ENCODE measurements at places on chromosomes 5 and 9.

GRCh38 chr9:33750307-33750838, 45.0 kb upstream of the PRSS3 start:
- DNase-seq: no peak

DNA sequence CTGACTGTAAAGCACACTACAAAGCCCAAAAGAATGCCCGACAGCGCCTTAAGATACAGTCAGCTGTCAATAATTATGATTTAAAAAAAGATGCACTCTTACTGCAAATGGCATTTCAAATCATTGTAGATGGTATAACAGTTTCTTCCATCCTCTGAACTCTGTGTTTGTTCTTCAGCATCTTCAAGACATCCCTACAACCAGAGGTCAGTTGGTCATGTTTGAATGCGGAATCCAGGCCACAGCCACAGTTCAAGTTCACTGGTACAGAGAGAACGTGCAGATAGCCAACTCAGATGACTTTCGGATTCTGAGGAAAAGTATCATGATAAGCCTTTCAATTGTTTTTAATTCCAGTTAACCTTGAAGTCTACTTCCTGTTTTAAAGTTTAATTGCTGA, 8.7 kb upstream of the MYOT start:
- DNase-seq: no peak

DNA sequence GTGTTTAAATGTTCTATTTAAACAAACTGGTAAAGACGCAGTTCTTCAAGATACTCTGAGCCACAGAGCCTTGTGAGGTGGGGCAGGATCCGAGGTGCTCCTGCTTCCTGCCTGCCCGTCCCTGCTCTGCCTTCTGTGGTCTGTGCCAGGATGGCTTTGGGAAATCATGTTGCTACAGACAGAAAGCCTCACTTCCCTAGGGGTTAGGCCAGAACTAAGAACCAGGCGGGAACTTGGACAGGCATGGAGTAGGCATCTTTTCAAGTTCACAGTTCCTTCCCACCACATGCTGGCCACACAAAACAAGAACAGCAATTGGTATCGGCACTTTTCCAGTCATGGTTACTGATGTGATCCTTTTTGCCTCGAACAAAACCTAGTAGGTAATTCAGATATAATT, 67.7 kb upstream of the SPOCK1 start:
- DNase-seq: no peak

- DNase-seq: no peak
These were observed 58.9 kb upstream of the COL15A1 start for GRCh38 chr9:98884849-98885248.

DNA sequence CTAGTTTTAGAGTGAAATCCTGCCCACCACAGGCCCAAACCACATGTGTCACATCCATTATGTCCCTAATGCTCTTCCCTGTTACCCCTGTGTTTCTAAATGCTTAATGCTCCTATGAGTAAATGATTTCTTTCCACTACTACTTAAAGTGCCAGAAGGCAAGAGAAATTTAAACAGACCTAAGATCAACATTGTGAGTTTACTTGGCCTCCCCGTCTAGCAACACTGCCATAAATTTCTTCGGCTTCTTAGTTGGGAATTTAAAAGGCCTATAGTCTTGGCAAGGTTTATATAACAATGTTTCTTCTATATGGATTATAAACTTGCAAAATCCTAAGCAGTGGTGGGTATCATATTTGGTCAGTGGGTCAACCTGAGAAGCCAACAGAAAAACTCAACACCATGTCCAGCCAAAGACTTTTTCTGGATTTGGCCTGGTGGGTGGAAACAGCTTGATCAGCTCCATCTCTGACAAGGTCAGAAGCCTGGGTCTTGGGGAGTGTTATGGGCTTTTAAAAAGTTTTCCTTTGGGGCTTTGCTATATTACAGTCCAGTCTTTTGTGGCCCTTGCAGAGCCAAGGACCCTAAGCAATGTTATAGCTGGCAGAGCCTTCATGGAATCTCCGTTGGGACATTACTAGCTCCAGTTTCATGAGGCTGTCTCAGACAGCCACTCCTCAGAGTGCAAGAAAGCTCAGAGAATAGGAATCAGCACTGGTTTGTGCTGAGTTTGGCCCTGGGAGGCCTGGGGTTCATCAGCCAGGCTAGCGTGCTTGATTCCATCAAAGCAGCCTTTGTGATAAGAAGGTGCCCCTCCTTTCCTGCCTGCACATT, 119.8 kb downstream of the PRDM6 start:
- DNase-seq: no peak

DNA sequence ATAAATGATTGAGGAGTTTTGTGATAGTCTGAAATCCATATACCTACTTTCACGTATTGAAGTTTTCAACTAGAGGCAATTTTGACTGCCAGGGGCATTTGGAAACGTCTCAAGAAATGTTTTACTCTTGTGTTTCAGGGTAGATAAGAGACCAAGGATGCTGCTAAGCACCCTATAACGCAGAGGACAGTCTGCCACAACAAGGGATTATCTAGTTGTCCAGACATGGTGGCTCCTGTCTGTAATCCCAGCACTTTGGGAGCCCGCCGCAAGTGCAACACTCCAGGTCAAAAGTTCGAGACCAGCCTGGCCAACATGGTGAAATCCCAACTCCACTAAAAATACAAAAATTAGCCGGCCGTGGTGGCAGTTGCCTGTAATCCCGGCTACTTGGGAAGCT, 133.7 kb upstream of the CCNG1 start:
- DNase-seq: no peak

GRCh38 chr5:61933787-61934626, 372.0 kb upstream of the KIF2A start:
- no peak for DNase-seq

DNA sequence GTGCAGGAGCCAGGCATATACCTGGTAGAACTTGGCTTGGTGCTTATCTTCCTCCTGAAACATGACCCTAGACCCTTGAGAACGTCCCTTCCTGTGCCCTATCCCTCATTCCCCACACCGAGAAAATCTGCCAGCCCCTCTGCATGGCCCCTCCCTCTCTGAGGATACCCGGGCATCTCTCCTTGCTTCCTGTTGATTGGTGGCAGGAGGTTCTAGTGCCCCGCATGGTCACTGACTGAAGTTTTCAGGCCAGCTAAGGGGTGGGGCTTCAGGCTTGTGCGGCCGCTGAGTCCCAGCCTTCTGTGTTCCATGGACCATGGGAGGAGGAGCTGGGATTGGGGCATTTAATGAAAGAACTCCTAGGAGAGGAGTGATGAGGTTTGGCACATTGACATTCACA, 22.8 kb downstream of the IGIP start:
- DNase-seq: no peak

DNA sequence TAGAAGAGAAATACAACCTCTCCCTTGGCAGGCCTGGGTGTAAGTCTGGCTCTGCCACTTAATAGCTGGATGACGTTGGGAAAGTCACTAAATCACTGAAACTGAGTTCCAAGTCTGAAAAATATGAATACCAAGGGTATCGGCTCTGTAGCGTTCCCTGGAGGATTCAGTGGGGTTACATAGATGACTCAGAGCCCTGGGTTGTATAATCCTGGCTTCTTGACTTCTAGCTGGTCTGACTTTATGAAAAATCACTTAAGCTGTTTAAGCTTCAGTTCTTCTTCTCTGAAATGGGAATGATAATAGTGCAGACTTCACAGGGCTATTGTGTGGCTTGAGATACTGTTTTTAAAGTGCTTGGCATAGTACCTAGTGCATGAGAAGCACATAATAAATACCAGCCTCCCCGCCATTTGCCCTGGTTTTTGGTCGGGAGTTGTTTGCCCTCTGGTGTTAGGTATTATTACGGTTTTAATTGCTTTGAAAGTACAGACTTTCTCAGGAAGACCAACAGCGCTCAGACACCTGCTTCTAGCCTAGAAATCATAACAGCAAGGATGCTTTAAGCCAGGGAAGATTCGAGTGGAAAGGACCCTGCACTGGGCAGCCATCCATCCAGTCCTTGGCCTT, 43.0 kb downstream of the CYFIP2 start:
- no peak for DNase-seq

DNA sequence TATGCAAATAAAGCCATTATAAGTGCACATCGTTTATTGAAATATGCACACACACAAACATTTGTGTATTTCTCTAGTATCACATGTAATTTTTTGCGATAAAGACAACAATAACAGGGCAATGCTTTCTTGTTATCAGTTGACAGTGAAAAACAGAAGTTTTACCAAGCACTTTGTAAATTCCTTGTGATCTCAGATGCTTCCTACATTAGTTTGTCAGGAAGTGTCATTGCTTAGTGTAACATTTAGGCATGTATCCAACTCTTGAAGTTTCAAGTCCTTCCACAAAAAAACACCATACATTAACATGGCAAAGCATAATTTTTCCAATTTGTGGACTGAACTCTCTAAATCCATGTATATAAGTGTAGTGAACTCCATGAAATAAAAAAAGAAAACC, 46.4 kb downstream of the MOCS2 start:
- DNase-seq: no peak

DNA sequence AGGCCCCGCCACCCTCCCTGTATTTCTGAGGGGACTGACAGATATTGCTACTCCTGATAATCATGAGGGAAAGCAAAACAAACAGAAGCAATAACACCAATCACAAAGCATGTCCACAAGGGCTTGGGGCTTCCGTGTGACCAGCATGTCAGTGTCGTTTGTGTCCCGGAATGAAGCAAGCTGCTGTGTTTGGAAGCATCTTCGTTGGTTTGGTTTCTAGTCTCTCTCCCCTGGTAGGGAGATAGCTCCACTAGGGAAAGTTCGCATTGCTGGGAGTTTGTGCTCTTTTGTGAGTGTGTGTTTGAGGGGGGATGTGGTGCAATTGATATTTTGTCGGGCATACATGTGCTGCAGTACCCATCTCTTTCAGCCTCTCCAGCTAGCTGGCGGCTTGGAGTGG, 1.4 kb downstream of the GRIA1 start:
- no peak for DNase-seq

DNA sequence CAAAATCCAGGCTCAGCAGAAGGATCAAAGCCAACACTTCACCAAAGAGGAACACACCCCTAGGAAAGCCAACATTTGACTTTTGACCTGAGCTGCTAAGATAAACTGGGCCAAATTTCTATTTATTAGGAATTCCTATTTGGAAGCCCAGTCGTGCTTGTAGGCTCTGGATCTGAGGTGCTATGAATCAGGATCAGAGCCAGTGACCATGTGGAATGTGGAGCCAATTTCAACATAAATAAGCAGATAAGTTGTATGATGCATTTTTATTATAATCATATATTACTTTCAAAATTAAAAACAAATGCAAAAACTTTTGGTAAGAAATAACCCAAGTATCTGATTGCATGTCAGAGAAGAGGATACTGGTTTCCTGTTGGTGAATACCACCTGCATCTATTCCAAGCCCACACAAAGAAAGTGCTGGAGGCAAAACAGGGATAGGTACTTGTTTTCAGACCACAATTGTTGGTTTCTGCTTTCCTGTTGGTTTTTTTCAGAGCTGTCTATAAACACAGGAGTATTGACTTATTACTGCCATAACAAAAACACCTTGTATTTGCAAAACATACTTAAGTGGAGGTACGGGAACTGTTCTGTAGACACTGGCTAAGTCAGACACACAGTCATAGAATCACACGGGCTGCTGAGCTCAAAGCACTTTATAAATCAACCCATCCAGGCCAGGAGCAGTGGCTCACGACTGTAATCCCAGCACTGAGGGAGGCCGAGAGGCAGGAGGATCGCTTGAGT, 52.8 kb downstream of the ARL15 start:
- DNase-seq: no peak

DNA sequence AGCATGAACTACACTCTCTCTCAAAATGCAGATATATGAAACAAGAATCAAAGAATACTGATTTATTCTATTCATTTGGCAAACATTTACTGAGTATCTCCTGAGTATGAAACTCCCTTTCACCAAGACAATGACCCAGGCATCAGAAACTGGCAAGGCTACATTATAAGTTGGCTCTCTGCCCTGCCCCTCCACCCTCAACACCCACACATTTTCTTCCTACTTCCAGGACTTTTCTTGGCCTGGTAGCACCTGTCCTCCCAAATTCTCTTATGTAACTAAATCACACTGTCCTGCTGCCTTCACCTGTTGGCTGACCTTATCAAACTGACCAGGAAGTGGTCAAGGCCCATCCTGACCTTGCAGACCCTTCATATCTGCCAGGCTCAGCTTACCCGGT, 3.5 kb downstream of the RASEF start:
- no peak for DNase-seq

GRCh38 chr5:62268792-62269191, 37.2 kb upstream of the KIF2A start:
- no peak for DNase-seq

DNA sequence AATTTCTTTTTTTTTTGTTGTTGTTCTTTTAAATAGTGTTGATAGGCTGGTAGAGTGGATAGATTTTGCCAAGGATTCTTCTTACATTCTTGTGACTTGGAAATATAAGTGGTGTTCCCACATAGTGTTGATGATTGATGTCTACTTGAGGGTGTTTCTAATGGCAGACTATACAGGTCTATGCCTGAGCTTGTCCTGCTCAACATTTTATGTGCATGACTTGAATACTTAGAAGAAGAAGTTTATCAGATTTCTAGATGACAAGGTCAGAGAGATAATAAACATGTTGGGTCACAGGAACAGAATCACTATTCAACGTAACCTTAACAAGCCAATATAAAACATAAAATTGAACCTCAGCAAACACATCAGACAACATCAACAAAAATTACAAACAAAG, 24.2 kb downstream of the XRCC4 start:
- no peak for DNase-seq

DNA sequence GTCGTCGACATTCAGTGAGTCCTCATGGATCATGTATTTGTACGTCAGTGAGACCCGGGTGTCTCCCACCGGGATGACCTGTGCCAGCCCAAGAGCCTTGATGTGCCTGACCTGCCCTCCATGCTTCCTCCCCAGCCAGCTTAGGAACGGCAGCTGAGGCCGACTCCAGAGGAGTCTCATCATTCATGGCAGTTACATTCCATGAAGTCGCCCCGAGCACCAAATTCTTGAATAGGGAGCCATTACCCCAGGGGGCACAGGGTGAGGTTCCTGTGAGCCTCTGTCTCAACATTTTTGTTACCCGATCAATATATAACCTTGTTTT, 67.8 kb downstream of the ZNF354C start:
- no peak for DNase-seq

DNA sequence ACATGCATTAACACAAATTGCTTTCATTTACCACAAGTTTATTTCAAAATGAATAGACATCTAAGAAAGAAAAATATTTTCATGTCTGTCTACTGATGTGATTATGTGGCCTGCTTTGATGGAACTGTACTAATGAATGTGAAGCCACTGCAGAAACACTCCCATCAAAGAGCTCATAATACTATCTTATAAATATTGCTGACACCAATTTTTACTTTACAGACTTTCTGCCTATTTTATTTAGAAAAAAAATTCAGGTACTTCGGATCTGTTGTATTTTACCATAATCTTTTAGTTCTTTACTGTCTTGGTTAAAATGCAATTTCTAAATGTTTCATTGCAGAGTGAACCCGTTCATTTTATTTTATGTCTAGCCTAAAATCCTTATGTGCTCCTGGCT, 281.9 kb downstream of the ICE1 start:
- no peak for DNase-seq

DNA sequence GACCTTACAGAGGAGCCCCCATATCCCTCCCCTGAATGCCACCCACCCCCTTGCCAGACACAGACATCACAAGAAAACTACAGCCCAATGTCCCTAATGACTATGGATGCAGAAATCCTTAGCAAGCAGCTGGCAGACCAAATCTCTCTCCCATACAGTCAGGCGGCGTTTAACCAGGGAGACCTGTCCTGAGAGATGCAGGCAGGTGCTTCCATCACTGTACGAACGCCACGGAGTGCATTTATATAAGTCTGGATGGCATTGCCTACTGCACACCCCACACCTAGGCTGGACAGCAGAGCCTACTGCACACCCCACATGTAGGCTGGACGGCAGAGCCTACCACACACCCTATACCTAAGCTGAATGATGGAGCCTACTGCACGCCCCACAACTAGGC, 34.4 kb upstream of the SARDH start:
- no peak for DNase-seq

Data from stimulated activated CD8-positive, alpha-beta memory T cell treated with anti-CD3 and anti-CD28 coated beads, Interleukin-2, amount 100 ng/mL, for 1 hour (primary cell).